Transverse colon (tissue), 4 donors: ENCODE measurements at places on chromosomes 1 and 21.

DNA sequence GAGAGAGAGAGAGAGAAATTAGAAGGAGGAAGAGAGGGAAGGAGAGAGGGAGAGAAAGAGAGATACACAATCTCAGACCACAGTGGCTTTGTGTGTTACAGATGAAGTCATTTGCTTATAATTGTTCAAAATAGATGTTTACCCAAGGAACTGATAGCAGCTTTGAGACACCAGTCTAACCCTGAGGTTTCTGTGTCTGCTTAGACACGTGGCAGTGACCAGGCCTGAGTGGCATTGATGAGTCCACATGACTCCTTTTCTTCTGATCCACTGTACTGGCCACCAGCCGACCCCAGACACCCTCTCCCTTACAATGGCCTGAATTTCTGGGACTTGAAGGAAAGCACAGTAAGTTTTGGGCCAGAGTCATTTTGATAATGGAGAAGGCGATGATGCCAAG, 104.9 kb downstream of the DUSP10 start:
- H3K27ac ChIP-seq, result no peak overlapping the region
- DNase-seq, result no peak
- H3K36me3 ChIP-seq, result no peaks in the 10 kb centered on the region
- H3K4me1 ChIP-seq, result no peaks in the 10 kb centered on the region

DNA sequence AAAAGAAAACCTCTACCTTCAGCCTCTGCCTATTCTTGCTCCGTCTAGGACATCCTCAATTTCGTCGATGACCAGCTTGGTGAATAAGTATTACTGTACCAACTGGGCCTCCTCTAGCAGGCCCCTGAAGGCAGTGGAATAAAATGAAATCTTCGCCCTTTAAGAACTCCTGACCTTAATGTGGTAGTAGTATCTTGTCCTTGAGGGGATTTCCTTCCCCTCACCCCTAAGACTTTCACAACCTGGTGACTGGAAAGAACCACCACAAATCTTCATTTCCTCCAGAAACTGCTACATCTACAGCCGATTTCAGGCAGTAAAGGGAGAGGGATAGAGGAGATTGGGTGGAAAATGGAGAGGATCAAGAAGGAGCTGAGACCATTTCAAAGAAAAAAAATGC, 1.6 kb upstream of the HAX1 start:
- H3K36me3 ChIP-seq, result no peaks in the 10 kb centered on the region
- no peak overlapping the region for H3K4me3 ChIP-seq
- no peak for DNase-seq
- peaks cover 13% of the 10 kb centered on the region for H3K4me1 ChIP-seq
- H3K27me3 ChIP-seq, result no peaks in the 10 kb centered on the region
- H3K27ac ChIP-seq, result no peak overlapping the region

GRCh38 chr1:197844651-197845050, 57.8 kb upstream of the C1orf53 start:
- no peak overlapping the region for H3K27ac ChIP-seq
- H3K36me3 ChIP-seq, result no peaks in the 10 kb centered on the region

GRCh38 chr1:32255072-32256071, 4.3 kb downstream of the LCK start:
- DNase-seq, result no peak
- no peaks in the 10 kb centered on the region for H3K27me3 ChIP-seq
- H3K27ac ChIP-seq, result no peak overlapping the region
- H3K4me1 ChIP-seq, result no peaks in the 10 kb centered on the region

- H3K36me3 ChIP-seq, result no peaks in the 10 kb centered on the region
- no peak for DNase-seq
- H3K4me1 ChIP-seq, result no peaks in the 10 kb centered on the region
- no peak overlapping the region for H3K27ac ChIP-seq
These were observed 244.5 kb downstream of the ADGRL2 start for GRCh38 chr1:82045221-82045620.

- peak overlapping the region; percentile 73 for H3K27ac ChIP-seq
- H3K27me3 ChIP-seq, result no peaks in the 10 kb centered on the region
- peak; percentile 76 for DNase-seq
- H3K36me3 ChIP-seq, result no peaks in the 10 kb centered on the region
- H3K4me1 ChIP-seq, result peaks cover 8% of the 10 kb centered on the region
These were observed 8.7 kb upstream of the UMODL1 start for GRCh38 chr21:42062236-42063022.

- no peak overlapping the region for H3K4me3 ChIP-seq
- no peak overlapping the region for H3K27ac ChIP-seq
- H3K27me3 ChIP-seq, result no peaks in the 10 kb centered on the region
- peaks cover 40% of the 10 kb centered on the region for H3K4me1 ChIP-seq
- peaks cover 69% of the 10 kb centered on the region for H3K36me3 ChIP-seq
These were observed 4.4 kb downstream of the CHTOP start for GRCh38 chr1:153638261-153638660.

- no peaks in the 10 kb centered on the region for H3K36me3 ChIP-seq
- H3K27me3 ChIP-seq, result peaks cover 13% of the 10 kb centered on the region
- no peaks in the 10 kb centered on the region for H3K4me1 ChIP-seq
- no peak overlapping the region for H3K27ac ChIP-seq
- no peak for DNase-seq
These were observed 124.5 kb downstream of the IGSF21 start for GRCh38 chr1:18232052-18232451.

DNA sequence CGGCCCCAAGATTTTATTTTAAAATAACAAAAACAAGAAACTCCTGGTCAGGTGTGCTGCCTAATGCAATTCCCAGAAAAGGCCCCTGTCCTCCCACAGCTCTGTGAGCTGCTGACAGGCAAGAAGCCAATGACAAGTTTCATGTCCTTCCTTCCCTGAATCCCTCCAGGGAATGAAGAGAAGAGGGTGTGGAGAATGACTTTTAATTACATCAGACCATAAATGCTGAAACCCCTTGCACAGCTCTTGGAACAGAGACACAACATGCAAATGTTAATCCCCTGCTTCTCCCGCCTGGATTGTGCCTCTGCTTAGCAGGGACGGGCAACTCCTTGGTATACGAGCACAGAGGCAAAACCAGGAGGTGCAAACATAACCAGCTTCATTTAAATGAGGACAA, 228.1 kb upstream of the CAMK1G start:
- no peak for DNase-seq
- no peaks in the 10 kb centered on the region for H3K4me1 ChIP-seq
- no peak overlapping the region for H3K4me3 ChIP-seq
- H3K27ac ChIP-seq, result no peak overlapping the region
- no peaks in the 10 kb centered on the region for H3K27me3 ChIP-seq

GRCh38 chr1:67823615-67824014, 9.7 kb downstream of the GNG12 start:
- DNase-seq, result no peak
- H3K4me3 ChIP-seq, result no peak overlapping the region
- H3K27me3 ChIP-seq, result no peaks in the 10 kb centered on the region
- H3K27ac ChIP-seq, result peak overlapping the region; percentile 32
- peaks cover 8% of the 10 kb centered on the region for H3K4me1 ChIP-seq

- H3K4me1 ChIP-seq, result no peaks in the 10 kb centered on the region
- no peak for DNase-seq
- H3K27ac ChIP-seq, result no peak overlapping the region
- no peak overlapping the region for H3K4me3 ChIP-seq
These were observed 12.8 kb downstream of the MED18 start for GRCh38 chr1:28341591-28341990.
